ENCODE measurements at places on chromosomes 5 and 9. TPM values are rescaled to one million over a fixed set of nuclear protein-coding genes. Genes with fewer than 3 reads are reported as not detected.

The PRELID2 gene
- total RNA-seq: 17.5 TPM

The KIAA0825 gene
- total RNA-seq: 1.8 TPM

DNA sequence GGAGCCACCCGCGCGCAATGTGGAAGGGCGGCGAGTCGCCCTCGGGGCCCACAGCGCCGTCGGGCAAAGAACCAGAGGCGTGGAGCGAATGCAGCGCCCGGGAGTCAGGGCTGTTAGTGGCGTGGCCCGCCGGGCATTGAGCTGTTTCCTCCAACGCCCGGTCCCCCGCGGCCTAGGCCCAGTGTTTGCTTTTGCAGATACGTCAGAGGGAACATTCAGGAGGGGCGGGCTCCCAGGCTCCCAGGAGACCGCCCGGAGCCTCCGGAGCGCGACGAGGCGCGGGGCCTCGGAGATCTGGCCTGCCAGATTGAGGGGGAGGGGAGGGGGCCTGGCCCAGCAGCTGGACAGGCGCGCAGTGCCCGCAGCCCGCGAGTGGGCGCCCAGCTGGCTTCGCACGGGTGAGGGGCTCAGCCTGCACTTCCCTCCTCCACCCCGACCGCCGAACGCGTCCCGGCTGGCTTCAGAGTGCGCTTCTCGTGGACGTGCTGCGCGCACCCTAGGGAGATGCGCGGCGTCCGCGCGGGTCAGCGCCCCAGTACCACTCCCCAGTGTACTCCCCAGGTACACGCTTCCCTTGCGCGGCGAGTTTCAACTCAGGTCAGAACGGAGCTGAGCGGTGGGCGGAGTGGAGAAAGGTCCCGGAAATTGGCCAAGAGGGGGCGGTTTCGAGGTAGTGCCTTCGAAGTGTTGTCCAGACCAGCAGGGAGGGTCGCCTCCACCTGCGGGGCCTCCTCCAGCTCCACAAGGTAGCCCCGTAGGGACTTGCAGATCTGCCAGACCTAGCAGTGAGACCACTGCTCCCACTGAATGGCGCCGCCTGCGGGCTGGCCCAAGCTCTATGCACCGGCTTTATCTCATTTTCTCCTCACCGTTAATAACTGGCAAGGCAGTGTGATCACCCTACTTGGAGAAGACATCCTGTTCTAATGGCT is 130.4 kb downstream of the TMEM174 start:
- DNase-seq: no peak

DNA sequence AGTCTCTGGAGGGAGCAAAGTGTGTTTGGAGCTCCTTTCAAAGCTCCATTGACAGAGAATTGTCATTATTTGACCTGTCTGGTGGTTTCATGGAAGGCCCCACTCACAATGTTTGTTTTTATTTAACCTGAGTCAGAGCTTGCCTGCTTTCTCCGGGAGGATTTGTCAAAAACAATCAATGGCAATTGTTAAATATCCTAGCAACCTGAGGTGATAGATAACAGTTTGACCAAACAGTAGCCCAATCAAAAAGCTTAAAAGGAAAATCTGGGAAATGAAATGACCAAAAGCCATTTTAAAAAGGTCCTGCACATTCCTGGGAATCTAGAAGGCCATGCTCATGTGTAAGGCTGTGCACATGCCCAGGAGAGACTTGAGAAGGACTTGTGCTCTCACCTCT is 177.2 kb upstream of the POC5 start:
- DNase-seq: no peak

DNA sequence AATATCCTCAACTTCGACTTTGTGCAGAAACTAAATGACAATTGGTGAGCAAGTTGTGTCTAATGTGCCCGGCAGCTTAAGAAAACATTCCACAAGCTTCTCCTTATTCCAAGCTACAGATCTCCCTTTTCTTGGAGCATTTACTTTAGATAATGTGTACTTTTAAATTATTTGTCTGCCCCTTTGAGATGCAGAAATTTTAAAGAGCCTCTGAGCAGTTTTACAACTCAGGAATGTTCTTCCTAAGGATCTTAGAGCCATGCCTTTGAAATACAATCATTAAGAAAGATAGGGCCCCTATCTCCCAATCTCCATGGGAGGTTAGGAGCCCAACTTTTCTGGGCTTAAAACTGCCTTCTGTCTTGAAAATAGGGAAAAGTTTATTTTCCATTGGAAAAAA is 723.7 kb upstream of the COX7C start:
- DNase-seq: no peak

DNA sequence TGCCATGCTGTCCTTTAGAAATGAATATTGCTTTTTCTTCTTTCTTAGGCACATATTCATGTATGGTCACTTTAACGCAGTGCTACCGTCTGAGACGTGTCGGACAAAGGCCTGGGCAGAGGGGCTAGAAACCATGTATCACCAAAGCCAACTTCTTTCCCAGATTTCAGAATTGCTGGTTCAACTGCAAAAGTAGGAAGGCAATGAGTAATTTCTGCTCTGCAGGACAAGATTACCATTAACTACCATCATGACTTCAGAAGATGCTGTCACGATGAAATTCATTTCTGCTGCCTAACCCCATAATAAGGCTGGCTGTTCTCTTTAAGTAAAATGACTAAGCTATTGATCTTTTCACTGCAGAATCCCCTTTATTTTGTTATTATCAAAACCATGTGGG is 306.7 kb downstream of the PDE4D start:
- DNase-seq: no peak

Measured in Daoy (cell line).